HFFc6 (cell line): ENCODE measurements at places on chromosomes 2 and 18.

- no peak for DNase-seq
These were observed 11.5 kb upstream of the D2HGDH start for GRCh38 chr2:241722896-241723454.

DNA sequence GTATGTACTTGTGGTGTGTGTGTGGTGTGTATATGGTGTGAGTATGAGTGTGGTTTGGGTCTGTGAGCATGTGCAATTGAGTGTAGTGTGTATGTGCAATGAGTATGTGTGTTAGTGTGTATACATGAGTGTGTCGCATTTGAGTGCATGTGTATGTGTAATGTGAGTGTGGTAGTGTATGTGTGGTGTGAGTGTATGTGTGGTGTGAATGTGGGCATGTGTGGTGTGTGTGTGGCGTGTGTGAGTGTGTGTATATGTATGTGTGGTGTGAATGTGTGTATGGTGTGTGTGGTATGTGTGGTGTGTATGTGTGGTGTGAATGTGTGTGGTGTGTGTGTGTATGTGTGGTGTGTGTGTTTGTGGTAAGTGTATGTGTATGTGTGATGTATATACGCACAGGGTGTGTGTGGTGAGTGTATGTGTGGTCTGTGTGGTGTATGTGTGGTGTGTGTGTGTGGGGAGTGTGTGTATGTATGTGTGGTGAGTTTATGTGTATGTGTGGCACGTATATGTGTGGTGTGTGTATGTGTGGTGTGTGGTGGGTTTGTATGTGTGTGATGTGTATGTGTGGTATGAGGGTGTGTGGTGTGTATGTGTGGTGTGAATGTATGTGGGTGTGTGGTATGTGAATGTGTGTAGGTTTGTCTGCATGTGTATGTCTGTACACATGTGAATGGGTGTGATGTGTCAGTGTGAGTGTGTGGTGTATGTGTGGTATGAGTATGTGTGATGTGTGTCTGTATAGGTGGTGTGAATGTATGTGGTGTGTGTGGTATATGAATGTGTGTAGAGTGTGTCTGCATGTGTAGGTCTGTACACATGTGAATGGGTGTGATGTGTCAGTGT, 123.4 kb downstream of the DOCK10 start:
- no peak for DNase-seq

DNA sequence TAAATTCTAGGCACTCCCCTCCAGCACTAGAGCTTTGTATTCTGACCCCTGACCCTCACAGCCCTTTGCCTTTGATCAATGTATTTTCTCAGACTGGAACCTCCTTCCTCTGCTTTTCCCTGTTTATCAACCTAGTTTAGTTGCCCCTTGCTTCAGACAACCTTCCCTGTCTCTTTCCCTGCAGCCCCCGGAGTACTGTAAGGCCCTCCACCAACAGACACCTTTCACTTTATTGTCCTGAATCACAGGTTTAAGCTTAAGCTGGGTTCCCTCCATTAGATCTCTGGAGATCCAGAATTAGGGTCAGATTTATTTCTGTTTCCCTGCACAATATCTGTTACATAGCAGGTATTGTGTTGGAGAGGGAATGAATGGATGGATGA, 140.2 kb downstream of the DDX1 start:
- DNase-seq, result no peak

GRCh38 chr2:181178130-181178529, 197.7 kb downstream of the UBE2E3 start:
- DNase-seq, result no peak

DNA sequence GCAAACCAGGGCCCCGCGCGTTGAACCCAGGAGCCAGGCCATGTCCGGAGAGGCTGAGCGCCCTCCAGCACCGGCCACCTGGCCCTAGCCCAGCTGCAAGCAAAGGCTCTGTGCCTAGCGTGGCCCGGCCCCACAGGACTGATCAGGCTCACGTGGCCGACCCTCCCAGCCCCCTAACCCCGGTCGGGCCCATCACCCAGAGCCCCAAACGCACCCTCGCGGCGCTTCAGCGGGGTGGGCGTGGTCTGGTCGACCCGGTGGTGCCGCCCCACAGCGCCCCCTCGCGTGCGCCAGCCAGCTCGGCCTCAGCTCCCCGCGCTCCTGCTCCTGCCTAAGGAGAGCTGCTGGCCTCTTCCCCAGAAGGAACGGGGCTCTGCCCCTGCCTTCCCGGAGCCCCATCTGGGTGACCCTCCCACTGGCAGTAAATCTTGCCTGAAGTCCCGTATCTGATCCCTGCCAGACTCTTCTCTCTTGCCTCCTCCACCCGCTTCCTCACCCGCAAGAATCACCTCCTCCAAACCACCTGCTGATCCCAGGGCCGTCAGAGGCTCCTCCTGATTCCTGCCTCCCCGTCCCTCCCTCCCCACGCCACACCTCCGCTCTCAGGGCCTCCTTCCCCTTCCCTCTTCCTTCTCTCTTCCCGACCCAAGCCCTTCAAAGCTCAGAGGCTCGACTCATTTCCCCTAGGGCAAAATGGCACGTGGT, 12.3 kb upstream of the TEX51 start:
- peak; percentile 20 for DNase-seq

GRCh38 chr2:29462293-29462692, 347.1 kb downstream of the CLIP4 start:
- peak; percentile 53 for DNase-seq

- DNase-seq, result no peak
These were observed 408.3 kb downstream of the DSC3 start for GRCh38 chr18:30634249-30634648.

GRCh38 chr2:15367715-15368114, 193.4 kb downstream of the NBAS start:
- DNase-seq, result no peak

DNA sequence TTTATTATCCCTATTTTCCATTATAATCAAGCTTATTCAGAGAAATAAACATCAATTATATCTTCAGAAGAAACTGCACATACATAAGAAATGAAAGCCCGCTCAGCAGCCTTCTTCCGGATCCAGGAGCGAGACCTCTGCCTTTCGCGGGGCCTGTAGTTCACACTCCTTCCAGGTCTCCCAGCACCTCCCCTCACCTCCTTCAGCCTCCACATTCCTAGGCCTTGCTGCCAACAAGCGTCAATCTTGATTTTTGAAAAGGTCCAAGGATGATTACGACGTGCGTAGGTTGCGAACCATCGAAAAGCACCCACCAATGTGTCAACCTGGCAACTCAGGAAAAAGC, 355 bp upstream of the KIDINS220 start:
- DNase-seq, result no peak

- DNase-seq, result peak; percentile 16
These were observed 217.2 kb upstream of the OSR1 start for GRCh38 chr2:19575641-19576040.

GRCh38 chr2:42360890-42361727, at the start of gene COX7A2L:
COX7A2L (minus strand) TSS chr2:42361217; CDS start chr2:42361161, 56 bp downstream.
- peak; percentile 94 for DNase-seq

GRCh38 chr2:122908159-122908558, 1116.9 kb upstream of the CNTNAP5 start:
- DNase-seq, result no peak

- DNase-seq, result no peak
These were observed 232.8 kb downstream of the PIK3C3 start for GRCh38 chr18:42187611-42188380.

DNA sequence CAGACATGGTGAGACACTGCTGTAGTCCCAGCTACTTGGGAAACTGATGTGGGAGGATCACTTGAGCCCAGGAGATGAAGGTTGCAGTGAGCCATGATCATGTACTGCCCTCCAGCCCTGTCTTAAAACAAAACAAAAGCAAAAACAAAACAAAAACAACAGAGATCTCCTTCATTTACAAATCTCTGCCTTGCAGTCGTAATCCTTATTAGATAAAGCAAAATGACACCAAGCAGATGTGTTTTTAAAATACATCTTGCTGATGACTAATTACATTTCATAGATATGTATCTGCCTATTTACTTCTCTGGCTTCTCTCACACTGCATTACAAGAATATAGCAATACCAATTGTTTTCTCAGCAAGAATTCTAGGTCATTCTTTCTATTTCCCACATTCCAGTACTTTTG, 22.8 kb downstream of the NFE2L2 start:
- peak; percentile 28 for DNase-seq

- no peak for DNase-seq
These were observed 22.9 kb upstream of the GRB14 start for GRCh38 chr2:164644036-164644700.

DNA sequence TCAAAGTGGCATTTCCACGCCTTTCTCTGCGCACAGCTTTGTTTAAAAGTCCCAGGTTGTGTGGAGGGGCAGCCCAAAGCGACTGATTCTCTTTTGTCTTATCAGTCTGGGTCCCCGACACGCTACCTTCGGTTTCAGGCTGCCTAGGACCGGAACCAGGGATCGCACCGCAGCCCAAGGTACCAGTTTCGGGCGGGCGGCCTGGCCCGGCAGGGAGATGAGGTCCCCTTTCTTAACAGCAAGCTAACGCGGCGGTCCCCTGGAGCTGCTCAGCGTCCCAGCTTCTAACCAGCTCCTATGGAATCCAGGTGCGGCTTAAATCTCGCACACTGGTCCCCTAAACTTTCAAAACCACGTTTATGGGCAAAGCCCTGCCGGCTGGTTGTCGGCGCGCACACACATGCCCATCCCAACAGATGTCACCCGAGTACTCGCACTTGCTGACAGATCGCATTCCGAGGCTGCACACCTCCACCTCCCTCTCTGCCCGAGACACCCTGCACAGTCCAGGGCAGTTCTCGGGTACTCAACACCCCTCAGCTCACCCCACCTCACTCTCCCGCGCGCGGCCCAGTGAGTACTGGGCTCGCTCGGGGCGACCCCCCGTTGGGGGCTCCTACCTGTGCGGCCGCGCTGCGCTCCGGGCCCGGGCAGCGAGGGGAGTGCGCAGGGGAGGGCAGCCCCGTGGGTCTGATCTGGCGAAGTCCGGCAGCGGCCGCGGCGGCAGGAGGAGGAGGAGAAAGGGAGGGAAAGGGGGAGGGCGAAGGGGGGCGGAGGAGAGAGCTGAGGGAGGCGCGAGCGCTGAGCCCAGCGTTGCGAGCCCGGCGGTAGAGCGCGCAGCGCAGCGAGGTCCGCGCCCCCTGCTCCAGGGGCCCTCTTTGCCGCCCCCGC, at the start of gene EFEMP1:
EFEMP1 (minus strand) TSS at position 692 of the 891 bp plus-strand sequence. CDS start 1,342 bp downstream, outside the sequence.
- peak; percentile 15 for DNase-seq

GRCh38 chr2:144372410-144373080, 147.4 kb downstream of the ZEB2 start:
- DNase-seq, result no peak

GRCh38 chr2:140869107-140869506, 1261.7 kb downstream of the LRP1B start:
- DNase-seq, result no peak

- peak; percentile 15 for DNase-seq
These were observed 627 bp downstream of the CDCA7 start for GRCh38 chr2:173355132-173355865.

DNA sequence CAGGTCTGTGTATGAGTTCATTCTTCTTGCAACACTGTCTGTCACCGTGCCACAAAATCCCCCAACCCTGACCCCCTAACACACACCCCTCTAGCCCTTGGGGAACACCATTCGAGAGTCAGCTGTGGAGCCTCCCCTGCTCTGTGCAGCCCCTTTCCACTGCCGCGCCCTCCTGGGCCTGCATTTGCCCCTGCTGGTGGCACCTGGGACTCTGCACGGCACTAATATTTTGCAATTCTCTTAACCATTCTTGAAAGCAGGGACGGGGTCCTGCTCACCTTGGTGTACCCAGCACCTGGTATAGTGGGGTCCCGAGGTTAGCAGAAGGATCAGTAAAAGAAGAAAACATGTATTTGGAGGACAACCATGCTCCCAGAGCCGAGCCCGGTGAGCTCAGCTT, 124.0 kb downstream of the HDAC4 start:
- no peak for DNase-seq

- no peak for DNase-seq
These were observed 30.6 kb downstream of the TMEM17 start for GRCh38 chr2:62475172-62476011.

DNA sequence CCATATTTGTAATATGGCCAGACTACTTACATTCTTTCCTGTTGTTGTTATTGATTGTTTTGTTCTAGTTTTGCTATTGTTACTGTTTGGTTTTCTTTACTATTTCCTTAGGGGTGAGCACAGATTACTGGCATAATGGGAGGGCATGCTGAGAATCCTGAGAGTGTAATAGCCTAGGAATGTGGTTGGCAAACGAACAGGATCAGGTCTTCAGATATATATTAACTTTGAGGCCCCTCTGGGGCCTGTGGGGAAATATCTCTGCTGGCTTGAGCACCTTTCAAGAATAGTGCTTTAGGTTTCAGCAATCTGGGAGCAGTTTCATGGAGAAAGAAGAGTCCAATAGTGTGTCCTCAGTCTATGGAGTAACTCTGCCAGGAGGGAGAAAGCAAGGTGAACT, 144.4 kb downstream of the THSD7B start:
- DNase-seq, result no peak

GRCh38 chr2:200703127-200703925, 108.4 kb upstream of the BZW1 start:
- DNase-seq, result peak; percentile 68

DNA sequence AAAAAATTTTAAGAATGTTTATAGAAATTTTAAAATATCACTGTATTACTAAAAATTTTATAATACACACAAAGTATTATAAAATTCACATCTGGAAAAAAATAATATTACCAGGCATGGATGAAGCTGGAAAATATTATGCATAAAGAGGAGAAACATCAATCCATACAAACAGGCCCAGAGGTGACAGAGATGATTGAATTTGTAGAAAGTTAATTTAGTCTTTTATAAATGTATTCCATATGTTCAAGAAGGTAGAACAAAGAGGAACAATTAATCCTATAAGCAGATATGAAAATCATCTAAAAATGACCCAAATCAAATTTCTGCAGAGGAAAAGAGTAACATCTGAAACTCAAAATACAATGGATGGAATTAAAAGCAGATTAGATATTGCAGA, 605.2 kb upstream of the CELF4 start:
- DNase-seq, result no peak

- DNase-seq, result no peak
These were observed 28.6 kb downstream of the TPRKB start for GRCh38 chr2:73708527-73708926.

GRCh38 chr18:10936176-10937053, 213.0 kb downstream of the PIEZO2 start:
- no peak for DNase-seq

DNA sequence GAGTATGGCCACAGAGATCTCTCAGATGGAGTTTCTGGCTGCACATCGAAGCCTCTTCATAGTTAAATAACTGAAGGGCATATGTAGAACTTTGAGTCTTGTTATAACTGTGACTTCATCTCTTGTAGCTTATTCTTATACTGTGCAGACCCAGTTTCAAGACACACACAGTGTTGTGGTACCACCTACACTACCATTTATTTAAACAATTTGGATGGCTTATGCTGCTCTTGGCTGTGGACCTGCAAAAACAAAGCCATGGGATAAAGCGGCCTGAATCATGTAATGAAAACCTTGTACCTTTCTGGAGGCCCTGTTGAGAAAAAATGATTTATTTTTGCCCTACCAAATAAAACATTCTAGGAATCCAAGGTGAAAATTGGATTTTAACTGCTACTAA, 262.8 kb upstream of the RASGRP3 start:
- no peak for DNase-seq

DNA sequence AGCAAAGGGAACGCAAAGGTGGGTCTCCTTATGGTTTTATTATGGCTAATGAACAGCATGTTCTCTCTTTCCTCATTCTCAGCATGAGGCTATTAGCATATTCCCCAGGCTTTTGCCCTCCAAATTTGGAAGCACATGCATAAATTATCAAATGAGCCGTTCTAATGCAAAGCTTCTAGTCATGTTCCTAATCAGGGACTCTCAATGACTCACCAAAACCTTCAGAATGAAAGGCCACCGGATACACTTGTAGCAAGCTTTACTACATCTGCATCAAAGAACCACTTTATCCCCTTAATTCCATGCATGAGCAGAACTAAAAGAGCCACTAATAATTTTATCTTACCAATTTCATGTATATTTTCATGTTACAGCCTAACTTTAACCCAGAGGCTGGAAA, 310.5 kb downstream of the LRATD1 start:
- DNase-seq, result no peak
